ENCODE measurements at places on chromosomes 1 and 21.
A peak's percentile ranks its signal among the peaks of the same experiment; 100 is the strongest.

DNA sequence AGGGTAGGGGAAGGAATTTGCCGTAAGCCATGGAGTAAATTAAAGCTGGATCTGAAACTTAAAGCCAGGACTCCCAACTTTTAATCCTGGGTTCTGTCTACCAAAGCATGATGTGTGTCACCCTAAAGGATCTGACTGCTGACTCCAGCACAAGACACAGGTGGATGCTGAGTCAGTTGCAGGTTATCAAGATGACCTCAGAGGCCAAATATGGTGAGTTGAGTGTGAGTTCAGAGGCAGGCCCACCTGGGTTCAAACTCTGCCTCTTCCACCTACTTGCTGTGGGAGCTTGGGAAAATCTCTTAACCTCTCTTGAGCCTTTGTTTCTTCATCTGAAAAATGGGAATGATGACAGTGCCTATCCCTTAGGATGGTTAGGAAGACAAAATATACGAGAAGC is 16.7 kb upstream of the LDLRAP1 start:
- DNase-seq, result no peak

DNA sequence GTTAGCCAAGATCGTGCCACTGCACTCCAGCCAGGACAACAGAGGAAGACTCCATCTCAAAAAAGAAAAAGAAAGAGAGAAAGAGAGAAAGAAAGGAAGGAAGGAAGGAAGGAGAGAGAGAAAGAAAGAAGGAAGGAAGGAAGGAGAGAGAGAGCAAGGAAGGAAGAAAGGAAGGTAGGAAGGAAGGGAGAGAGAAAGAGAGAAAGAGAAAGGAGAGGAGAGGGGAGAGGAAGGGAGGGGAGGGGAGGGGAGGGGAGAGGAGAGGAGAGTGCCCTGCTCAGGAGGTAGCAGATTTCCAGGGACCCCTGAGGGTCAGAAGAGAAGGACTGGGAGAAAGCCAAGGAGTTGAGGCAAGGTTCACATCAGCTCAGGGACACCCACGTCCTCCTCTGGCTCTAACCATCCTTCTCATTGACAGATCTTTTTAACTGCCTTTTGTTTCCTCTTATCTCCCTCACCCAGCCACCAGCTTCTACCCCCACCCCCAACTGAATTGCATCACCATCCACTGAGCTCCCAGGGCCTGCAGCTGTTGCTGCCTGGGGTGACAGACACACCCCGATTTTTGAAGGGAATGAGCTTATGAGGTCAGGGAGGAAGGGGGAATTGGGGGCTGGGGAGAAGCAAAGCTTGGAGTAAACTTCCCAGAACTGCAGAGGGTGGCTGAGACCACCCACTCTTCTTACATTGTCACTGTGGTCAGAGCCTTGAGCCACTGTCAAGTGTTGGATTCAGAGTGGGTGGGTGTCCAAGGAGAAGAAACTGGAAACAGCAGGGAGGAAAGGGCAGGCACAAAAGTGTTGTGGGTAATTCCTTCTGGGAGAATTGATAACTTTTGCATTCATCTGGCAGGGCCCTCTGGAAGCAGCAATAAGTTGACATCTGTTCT is 91.6 kb downstream of the GLUL start:
- peak; percentile 39 for DNase-seq

- DNase-seq, result no peak
Observed at GRCh38 chr21:38166173-38166535, 90.6 kb upstream of the KCNJ15 start.

- DNase-seq, result peak; percentile 84
Observed at GRCh38 chr1:40668769-40669525, 3.5 kb upstream of the RIMS3 start.

GRCh38 chr1:59375321-59376220 is 78.7 kb downstream of the FGGY start:
- no peak for DNase-seq

DNA sequence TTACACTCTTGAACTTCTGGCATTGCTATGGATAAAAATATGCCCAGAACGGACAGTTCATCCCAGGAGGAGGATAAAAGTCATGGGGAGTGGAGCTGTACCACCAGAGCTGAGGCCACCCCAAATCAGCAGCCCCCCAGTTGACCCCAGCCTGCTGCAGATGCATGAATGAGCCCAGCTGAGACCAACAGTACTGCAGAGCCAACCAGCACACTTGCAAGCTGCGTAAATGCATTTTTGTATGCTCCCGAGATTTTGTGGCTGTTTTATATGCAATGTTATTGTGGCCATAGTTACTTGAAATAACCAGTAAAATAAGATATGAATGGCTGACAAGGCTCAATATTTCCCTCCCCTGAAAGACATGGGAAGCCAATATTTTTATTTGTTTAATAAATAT is 264.6 kb downstream of the DUSP10 start:
- DNase-seq, result no peak

- DNase-seq, result no peak
Observed at GRCh38 chr1:56965916-56966697, at the start of gene C8B. C8B (minus strand) TSS chr1:56966015; CDS start chr1:56965948, 67 bp downstream.

- no peak for DNase-seq
Observed at GRCh38 chr1:167510244-167510643, 8.1 kb downstream of the CD247 start.

DNA sequence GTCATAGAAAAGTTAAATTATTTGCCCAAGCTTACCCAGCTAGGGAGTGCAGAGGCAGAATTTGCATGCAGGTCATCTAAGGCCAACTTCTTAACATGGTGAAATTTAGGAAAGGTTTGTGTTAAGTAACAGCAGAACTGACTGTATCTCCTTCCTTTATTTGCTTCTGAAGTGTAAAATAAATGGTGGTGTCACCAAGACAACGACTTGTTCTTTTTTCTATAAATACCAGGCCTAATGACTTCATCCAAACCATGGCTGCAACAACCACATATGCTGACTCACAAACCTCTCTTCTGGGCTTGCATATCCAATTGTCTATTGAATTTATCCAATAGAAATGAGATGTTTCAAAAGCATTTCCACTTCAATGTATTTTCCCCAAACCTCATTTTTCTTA is 19.1 kb downstream of the COL24A1 start:
- peak; percentile 18 for DNase-seq

- no peak for DNase-seq
Observed at GRCh38 chr1:50742523-50742922, 217.5 kb downstream of the FAF1 start.

GRCh38 chr1:38502758-38503157 is 356.8 kb downstream of the RRAGC start:
- peak; percentile 23 for DNase-seq

DNA sequence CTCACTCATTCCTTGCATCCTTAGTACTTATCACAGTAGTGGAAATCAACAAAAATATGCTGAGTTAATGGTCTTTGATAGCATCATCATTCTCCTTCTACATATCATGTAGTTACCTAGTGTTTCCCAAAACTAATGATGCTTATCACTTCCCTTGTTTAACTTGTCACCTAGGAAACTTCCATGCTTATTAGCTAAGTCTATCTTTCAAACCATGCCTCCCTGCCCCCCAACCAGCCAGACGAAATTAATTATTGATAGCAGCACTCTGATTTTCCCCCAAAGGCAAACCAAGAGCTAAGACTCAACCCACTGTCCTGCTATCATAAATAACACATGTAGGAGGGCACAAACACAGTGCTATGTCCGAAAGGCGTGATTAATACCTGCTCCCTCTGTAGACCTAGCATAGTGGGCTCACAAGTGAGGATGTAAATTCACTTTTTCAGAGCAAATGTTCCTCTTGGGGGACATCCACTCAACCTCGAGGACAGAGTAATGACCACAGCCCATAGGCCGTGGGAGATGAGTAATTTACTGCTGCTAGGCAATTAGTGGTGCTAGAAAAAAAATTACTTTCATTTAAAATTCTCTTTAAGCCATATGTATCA is 25.8 kb upstream of the LPAR3 start:
- DNase-seq, result no peak

GRCh38 chr1:36651176-36651910 is 168.6 kb upstream of the CSF3R start:
- no peak for DNase-seq

GRCh38 chr1:219149009-219149577 is 24.6 kb upstream of the LYPLAL1 start:
- DNase-seq, result no peak

GRCh38 chr1:37153116-37154100 is 119.1 kb upstream of the GRIK3 start:
- no peak for DNase-seq

GRCh38 chr1:98102345-98103030 is 181.7 kb upstream of the DPYD start:
- no peak for DNase-seq

DNA sequence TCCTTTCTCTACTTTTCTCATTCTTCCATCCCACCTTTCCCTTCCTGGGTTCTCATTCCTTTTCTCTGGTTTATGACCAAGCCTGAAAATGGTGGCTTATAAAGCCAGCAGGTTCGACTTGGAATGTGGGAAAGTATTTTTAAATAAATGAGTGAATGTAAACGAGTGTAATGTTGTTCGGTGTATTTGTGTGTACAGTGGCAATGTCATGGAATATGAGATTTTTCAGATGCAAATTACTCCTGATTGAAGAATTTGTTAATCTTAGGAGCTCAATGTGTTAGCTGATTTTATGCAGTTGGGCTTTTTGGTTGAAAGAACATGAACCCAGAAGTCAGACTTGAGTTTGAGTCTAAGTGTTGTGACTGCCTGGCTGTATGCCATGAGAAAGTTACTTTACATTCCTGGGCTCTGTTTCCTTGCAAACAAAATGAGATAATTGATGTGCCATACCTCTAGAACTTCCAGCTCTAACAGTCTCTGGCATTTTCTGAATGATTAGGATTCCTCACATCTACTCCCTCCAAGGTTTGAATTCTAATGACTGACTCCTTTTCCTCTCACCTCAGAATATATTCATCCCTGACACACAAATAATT is 6.6 kb downstream of the SGIP1 start:
- no peak for DNase-seq

DNA sequence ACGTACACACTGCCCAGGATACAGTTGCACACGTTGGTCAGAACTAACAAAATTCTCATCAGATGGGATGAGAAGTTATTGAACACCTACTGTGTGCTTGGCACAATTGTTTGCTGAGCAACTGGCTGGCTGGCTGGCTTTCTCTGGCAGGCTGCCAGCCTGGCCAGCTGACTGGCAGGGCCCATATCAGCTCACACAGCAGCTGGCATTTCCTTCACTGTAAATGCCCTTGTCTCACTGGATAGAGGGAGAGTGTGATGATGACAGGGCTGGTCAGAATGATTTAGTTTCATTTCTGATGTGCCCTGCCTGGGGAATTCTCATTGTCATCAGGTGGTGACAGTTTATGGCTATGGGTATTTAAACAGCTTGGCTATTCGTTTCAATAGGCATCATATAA is 15.8 kb downstream of the CAMK2N1 start:
- no peak for DNase-seq

DNA sequence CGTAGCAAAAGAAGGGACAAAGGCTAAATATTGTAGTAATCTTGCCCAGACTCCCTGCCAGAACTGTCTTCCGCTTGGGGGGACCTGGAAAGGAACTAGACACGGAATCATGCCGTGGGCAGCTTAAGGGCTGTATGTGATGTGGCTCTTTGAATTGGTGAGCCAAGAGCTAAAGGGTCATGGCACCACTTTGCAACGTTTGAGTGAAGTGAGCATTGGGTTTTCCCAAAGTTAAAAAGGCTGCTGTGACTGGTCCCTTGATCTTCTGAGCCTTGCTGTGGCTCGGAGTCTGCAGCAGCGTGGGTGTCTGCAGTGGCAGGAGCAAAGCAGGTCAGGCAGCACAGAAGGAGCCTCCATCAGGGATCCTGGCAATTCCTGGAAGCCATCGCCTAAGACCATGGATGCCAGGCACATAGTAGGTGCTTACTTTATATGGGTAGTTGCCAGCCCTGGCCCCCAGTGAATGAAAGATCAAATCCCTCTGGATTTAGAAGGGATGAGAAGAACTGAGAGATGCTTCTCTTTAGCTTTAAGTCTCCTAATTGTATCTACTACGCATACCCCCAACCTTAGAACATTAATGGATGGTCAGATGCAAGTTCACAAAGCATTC is 1.8 kb downstream of the SMYD2 start:
- no peak for DNase-seq

DNA sequence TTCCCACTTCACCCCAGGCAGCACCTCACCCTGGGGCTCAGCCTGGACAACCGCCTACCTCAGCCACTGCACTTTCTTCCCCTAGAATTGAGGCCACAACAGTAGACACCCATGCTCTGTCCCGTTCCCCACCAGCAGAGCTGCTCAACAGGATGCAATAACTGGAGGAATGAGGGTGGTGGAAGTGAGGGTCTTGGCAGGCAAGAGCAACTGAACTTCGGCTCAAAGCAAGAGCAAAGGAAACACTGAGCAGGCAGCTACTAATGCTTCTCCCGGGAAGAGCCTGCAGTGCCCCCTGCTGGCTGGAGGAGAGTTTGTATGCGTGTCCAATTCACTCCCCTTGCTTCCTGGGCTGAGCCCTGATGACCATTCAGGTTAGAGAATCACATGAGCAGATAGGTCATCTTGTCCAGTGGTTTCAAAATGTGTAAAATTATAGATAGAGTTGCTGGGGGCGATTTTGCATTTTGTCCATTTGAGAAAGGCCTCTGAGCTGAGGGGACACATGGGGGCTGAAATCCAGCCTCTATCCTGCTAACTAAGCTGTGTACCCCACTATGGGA is 13.9 kb downstream of the NT5C1A start:
- DNase-seq, result peak; percentile 57

DNA sequence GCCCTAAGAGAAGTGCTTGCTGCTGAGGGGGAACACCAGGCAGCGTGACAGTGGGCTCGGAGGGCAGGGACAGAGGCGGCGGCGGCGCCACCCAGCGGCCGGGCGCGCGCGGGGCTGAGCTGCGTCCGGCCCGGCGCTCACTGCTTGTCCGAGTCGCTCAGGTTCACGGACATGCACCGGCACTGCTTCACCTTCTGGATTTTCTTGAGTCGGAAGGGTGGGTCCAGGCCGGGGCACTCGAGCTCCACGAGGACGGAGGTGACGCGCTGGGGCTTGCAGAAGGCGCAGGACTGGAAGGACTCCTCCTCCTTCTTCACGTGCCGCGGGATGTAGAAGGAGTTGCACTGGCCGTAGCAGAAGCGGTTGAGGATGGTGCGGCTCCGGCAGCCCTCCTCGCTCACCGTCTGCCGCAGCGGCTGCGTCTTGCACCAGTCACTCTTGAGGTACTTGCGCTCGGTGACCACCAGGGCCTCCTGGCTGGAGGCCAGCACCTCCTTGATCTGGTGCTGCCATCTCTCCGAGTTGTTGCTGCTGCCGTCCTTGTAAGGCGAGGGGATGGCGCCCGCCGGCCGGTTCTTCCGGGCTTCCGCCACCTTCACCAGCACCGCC is 119.0 kb downstream of the GREM2 start:
- peak; percentile 20 for DNase-seq

GRCh38 chr1:11907275-11908094 is 18.7 kb downstream of the KIAA2013 start:
- peak; percentile 96 for DNase-seq

- no peak for DNase-seq
Observed at GRCh38 chr1:116230712-116231111, 119.5 kb downstream of the MAB21L3 start.

- no peak for DNase-seq
Observed at GRCh38 chr1:24186031-24186710, 918 bp downstream of the IFNLR1 start.

Data from CD4-positive, alpha-beta T cell treated with Interleukin-15 for 1 hour (primary cell).